Kidney epithelial cell (primary cell): ENCODE measurements at places on chromosomes 13 and 19. TPM values are rescaled to one million over a fixed set of nuclear protein-coding genes. Genes with fewer than 3 reads are reported as not detected.

Gene NXNL1
- not detected in 2 replicates for total RNA-seq

DNA sequence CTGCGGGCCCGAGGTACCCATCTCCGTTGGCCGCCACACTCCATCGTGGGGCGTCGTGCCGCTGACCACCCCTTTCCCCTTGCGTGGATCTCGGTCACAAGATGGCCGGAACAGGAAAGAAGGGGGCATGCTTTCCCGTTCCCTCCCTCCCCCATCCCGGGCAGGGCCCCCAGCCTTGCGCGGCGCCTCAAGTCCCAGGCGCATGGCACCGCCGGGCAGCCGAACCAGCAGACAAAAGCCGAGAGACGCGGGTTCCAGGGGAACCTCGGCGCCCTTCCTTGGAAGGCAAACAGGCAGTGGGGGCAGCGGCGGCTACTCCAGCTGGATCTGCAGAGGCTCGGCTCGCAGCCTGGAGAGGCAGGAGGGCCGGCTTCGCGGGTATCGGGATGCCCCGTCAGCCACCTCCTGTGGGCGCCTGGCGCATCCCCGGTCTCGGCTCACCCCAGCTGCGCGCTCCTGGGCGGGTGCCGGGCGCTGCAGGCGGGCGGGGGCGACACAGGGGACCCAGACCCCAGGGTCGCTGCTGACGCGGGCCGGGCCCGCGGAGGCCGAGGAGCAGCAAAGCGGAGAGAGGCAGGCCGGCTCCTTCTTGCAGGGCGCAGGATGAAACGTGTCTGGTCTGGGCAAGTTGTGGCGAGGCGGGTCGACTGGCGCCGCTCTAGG lies 439 bp downstream of the DZIP1 start:
- DNase-seq: no peak

Gene SLC44A2
- total RNA-seq: 88.5 and 97.1 TPM in 2 replicates

- DNase-seq: no peak
Observed at GRCh38 chr13:93218583-93218982, 8.0 kb upstream of the GPC6 start.
